ENCODE measurements at places on chromosomes 12 and 14. TPM values are rescaled to one million over a fixed set of nuclear protein-coding genes. Genes with fewer than 3 reads are reported as not detected.

Gene ABCD4
- total RNA-seq: 98.7 TPM

Gene PTPN6
- 19.2 TPM for total RNA-seq

Gene SMCO2
- total RNA-seq: not detected

Gene CHMP4A
- total RNA-seq: 26.4 TPM

Gene MYH7
- total RNA-seq: 134 TPM

Gene SCNN1A
- total RNA-seq: 0.25 TPM

Gene C12orf54
- total RNA-seq: not detected

Gene RHNO1
- total RNA-seq: 27.7 TPM

Gene SLC5A8
- total RNA-seq: not detected

Gene CMTM5
- total RNA-seq: 0.21 TPM

Gene ATG101
- total RNA-seq: 37.4 TPM

Gene KRT5
- not detected for total RNA-seq

Gene TGM1
- 0.35 TPM for total RNA-seq

Gene HNF1A
- not detected for total RNA-seq

Gene TMEM63C
- 0.74 TPM for total RNA-seq

Gene DYNC1H1
- total RNA-seq: 434 TPM

Gene ITGB7
- total RNA-seq: 1.1 TPM

Gene SYCP3
- total RNA-seq: not detected

Gene OAS3
- 0.36 TPM for total RNA-seq

Gene FRS2
- total RNA-seq: 46.3 TPM

Gene MYO1H
- total RNA-seq: 0.21 TPM

Gene GALNT16
- 15.2 TPM for total RNA-seq

Gene CCDC196
- total RNA-seq: not detected

Gene KLRC4
- total RNA-seq: not detected

Gene TPH2
- not detected for total RNA-seq

Gene IFI27
- 1.9 TPM for total RNA-seq

Gene ARHGEF25
- 22.3 TPM for total RNA-seq

Gene HCAR2
- not detected for total RNA-seq

Gene TAS2R8
- total RNA-seq: 0.45 TPM

Gene JPH4
- total RNA-seq: 0.63 TPM

Gene PTPN11
- 55.8 TPM for total RNA-seq
